ENCODE measurements at places on chromosomes 6 and 20.

DNA sequence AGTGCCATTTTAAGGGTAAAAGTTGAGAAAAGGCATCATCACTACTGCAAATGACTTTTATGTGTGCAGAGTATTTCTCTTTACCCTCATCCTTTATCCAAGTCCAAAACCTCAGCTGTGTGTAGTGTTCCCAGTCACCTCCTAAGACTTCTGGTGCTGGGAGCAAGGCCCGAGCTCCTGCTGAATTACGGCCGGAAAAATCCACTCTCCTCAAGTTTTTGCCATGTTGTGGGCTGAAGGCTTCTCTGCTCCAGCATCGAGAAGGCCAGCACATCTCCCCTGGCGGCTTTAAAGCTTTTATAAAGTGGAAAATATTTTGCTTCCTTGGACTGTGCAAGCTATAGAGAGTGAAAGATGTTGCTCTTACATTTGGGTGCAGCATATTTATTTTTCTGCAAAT, 153.2 kb upstream of the THBS2 start:
- no peak for DNase-seq

DNA sequence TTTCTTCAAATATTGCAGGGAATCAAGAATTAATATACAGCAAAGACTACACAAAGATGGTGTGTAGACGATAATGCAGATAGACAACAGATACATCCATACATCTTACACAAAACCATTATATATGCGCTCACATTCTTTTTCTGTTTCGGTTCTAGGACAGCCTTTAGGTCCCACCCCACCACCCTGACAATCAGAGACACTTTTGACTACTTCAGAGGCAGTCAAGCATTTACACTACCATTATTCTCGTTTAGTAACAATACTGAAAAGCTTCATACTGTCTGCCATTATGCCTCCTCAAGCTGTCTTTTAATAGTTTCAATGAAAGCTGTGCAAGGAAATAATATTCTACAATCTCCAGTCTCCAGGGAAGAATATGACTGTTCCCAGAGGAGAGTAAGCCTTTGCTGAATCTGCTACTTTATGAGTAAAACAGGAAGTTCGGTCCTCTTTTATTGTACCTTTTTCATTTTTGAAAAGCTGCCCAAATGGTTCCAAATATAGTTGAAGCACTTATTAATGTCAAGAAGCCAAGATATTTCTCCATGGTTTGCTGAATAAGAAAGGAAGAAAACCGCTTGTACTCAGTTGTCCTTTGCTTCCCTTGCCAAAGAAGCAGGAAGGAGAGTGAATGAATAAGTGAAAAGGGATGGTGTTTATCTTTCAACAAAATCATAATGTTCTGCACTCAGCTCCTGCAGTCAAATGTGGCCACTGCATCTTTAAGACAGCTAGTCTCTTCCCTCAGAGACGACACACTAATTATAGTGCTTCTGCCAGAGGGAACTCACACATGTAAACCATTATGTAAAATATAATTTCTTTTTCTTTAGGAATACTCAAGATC, 468.3 kb downstream of the CDC5L start:
- DNase-seq, result peak; percentile 5

DNA sequence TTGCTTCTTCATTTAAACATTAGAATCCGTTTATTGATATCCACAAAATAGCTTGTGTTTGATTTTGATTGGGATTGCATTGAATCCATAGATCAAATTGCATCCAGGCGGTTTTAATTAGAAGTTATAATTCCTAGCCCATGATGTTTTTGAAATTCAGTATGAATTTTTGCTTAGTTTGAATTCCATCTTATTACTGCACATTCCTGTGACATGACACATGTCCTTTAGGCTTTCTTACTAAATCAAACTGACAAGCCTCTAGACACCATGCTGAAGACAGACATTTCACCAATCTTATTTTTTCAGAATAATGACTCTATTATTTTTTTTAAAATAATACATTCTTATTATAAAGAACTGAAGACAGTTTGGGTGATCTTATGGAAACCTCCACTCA, 21.4 kb upstream of the PI16 start:
- peak; percentile 76 for DNase-seq

GRCh38 chr20:38931984-38932383, 5.8 kb downstream of the FAM83D start:
- DNase-seq, result no peak

DNA sequence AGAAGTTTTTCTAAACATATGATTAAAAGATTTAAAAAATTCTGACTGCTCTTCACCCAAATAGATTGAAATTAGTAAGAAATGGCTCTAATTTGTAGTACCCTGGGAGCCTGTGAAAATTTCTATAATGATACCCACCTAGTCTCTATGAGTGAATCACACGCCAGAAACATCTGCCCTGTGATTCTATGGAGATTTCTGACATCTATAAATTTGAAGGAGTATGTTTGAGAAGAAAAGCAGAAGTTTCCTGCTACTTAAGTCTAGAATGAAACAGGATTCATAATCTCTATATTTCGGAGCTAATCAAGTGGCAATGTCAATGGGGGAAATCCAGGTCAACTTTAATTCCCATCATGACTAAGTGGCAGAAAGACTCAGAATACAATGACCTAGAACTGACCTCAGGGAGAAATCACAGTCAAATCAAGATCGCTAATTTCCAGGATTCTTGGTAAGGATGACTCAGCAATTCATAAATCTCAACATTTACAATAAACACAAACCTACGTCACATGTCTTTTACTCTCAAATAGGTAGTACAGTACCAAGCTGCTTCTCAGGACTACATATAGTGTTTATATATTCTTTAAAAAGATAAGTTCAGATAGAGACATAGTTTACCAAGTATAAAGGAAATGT, 186.2 kb upstream of the TNFAIP3 start:
- DNase-seq, result peak; percentile 61

GRCh38 chr6:111657146-111657545, 51.5 kb upstream of the TRAF3IP2 start:
- peak; percentile 69 for DNase-seq

All from ELR (cell line).